Germinal center (tissue), 1 donor: ENCODE measurements at places on chromosomes 6 and 20.

GRCh38 chr6:56766806-56767178 lies 124.1 kb upstream of the DST start:
- no peak for DNase-seq

DNA sequence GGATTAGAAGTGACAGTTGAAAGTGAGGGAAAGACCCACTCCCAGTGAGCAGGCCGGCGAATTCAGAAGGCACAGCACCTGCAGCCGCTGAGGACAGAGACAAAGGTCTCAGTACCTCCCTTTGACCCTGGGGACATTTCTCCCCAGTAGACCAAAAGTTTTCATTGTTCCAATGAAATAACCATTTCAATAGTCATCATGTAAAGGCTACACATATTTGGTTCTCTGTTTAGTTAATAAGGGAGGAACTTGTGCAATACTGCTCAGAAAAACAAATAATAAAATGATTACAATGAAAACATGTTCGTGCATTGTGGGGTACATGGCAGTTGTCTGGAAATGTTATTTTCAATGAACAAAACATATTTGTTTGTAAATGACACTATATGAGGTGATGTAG lies 52.5 kb downstream of the EDN1 start:
- no peak for DNase-seq

DNA sequence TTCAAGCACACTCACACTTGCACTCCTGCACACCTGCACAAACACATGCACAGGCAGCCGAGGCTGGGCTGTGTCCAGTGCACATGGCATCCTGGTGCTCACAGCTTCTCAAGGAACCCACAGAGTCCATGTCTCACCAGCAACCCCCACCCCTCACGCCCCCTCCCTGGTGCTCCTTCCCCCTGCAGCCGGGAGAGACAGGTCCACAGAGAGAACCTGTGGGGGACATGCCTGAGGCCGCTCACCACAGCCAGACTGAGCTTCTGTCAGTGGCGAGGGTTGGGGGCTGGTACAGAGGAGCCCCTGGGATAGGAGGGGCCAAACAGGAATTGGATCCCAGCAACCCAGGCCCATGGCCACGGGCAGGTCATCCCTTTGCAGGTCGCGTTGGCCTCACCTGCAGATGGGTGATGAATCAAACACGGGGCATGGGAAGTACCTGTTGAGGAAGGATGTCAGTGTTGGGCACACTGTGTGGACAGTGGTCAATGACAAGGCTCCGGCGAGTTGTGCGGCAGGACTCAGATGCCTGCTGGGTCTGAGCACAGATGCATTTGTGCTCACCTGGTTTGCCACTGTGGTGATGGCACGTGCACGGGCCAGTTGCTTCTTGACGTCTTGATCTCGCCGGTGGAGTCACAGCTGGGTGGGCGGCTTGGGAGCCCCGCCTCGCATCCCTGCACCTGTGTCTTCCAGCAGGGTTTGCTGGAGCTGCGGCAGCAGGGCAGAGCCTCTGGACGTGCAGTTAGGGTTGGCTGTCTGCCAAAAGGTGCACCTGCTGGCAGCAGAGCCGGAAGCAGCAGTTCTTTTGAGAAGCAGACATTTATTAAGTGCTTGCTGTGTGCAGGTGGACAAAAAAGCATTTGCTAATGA lies 113.0 kb downstream of the ERMARD start:
- peak; percentile 33 for DNase-seq

- no peak for DNase-seq
These were observed 85.3 kb downstream of the MYLK4 start for GRCh38 chr6:2665146-2666070.
